ENCODE measurements at places on chromosomes 16 and 17.

GRCh38 chr16:75010427-75010826 lies 11.6 kb downstream of the ZNRF1 start:
- no peak for DNase-seq

- no peak for DNase-seq
Observed at GRCh38 chr16:55242667-55243066, 81.3 kb upstream of the IRX6 start.

GRCh38 chr16:24758373-24758772 lies 28.9 kb downstream of the TNRC6A start:
- DNase-seq: no peak

DNA sequence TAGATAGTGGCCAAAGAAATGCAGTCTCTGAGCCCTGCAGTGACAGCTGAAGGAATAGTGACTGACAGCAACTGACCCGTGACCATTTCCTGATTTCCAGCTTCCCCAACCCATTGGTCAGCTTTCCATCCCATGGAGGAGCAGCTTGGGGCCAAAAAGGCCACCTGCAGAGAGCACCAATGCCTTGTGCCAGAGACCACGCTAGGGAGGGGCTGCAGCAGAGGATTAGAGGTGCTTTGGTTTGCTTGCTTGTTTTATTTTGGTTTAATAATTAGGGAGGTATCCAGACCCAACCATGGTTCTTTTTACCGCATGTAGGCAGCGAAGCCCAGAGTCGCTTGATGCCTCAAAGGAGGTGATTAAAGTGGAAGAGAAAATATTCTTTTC lies 61.3 kb upstream of the SIAH1 start:
- no peak for DNase-seq

- peak; percentile 95 for DNase-seq
Observed at GRCh38 chr16:30957456-30958174, at the start of gene SETD1A. SETD1A (plus strand) TSS chr16:30957754; CDS start chr16:30958732, 978 bp downstream.

DNA sequence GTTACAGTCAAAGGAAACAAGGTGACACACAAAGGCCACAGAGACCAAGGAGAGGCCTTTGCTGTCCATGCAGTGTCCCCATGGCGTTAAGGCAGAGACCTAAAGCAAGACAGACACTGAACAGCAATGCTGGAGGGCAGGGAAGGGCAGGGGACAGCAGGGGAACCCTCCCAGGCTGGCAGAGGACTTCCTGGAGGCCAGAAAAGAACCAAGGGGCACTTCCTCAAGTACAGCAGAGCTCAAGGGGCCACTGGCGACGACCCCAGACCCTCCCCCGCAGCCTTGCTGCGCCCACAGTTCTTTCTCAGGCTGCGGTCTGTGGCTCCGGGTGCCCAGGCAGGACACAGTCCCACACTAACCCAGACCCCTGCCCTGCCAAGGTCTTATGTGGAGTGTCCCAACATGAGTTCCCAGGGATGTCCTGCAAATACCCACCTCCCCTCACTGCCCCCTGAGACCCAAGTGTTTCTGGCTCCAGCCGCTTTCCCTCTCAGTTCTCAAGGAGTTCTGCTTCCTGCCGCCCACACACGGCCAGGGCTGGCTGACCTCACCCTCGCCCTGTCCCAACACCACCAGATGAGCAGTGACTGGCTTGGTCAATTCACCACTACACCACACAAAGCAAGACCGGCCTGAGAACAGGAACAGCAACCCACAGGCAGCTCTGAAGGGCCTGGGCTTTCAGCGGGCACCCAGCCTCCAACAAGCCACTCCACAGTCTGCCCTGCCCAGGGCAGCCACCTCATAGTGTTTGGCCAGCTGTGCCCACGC lies 4.2 kb downstream of the CLCN7 start:
- DNase-seq: no peak

DNA sequence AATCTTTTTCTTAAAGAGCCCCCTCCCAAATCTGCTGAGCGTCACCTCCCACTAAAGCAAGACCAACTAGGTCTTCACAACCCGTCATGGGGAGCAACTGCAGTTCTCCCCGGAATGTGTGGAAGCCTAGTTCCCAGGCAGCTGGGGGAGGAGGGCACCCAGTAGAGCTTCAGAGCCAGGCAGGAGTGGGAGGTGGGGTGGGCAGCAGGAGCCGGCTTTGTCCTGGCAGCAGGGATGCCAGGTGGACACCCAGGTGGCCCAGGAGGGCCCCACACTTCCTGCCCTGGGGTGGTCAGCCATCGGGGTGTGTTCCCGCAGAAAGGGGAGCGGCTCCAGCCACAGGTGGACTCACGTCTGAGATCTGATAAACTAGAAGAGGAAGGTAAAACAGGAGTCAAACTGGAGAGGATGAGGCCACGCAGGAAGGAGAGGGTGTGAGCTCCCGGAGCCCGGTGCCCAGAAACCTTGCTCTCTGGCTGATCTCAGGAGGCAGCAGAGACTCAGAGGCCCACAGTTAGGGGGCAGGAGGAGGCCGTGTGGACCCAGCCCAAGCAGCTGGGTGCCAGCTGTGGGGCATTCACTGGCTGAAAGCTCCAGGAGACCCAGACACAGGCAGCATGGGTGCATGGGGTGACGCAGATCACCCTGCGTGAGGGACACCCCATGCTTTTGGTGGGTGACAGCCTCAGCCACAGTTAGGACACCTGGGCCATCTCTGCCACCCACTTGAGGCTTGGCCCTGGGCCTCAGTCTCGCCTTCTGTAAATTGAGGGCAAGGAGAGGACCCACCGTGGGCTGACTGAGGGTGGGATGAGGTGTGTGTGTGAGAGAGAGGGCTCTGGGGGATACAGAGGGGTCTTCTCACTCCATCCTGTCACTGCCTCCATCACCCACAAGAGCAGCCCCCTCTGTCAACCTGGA lies 260.8 kb upstream of the TNRC6C start:
- no peak for DNase-seq

GRCh38 chr17:67602974-67603373 lies 114.8 kb upstream of the NOL11 start:
- DNase-seq: peak; percentile 56

Measured in CD4-positive, alpha-beta T cell treated with Interleukin-15 for 4 hours (primary cell).